Hematopoietic multipotent progenitor cell treated with erythropoietin and hydrocortisone succinate and interleukin-3 and kit ligand, for 17 days (in vitro differentiated cells): ENCODE measurements at places on chromosomes 2 and 18.

GRCh38 chr2:241218131-241219029 lies 29.9 kb downstream of the ANO7 start:
- DNase-seq: peak; percentile 10

- DNase-seq: no peak
Measured at GRCh38 chr18:45056926-45057325, 376.2 kb downstream of the SETBP1 start.

GRCh38 chr18:62531078-62531477 lies 8.3 kb downstream of the ZCCHC2 start:
- no peak for DNase-seq

DNA sequence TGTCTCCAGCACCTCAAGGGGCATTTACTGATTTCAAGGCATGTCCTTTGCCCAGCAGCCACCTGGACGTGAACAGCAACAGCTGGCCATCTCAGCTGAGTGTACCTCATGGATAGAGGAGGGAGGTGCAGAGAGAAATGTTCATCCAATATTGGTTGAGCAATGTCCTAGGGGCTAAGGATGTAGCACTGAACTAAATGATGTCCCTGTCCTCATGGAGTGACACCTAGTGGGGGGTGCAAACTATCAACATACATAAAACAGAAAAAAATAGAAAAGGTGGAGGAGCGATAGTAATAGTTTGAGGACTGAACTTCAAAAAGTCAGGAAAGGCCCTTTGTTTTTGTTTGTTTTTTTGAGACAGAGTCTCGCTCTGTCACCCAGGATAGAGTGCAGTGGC lies 4.8 kb upstream of the UGGT1 start:
- no peak for DNase-seq

DNA sequence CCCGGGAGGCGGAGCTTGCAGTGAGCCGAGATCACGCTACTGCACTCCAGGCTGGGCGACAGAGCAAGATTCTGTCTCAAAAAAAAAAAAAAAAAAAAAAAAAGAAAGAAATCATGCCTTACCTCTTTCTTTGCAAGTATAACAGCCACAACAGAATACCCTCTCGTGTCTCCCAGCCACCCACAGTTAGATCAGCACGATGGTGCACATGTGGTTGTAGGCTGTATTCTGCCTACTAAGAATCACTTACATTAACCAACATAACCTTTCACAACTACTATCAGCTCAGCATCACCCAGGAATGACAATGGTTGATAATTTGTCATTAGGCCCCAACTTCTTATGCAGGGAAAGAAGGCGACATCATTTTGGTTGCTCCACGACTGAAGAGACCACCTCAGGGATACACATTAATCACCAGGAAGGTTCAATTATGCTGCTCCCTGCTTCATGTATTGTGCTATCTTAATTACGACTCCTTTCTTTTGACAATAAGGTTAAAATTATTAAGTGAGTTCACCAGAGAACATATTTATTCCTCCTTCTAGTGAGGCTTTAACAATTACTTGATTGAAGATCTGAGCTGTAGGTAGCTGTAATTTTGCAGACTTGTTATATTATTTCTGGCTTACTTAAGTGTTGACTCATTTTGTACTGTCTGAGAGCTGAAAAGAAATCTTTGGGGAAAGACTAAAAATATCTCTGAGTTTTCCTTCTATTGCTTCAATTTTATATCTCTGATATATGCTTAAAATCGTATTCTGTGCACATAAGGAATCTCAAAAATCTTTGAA lies 120.1 kb downstream of the LRP1B start:
- no peak for DNase-seq

- DNase-seq: no peak
Measured at GRCh38 chr2:219684721-219685689, 57.6 kb downstream of the SLC4A3 start.
